ENCODE measurements at places on chromosomes 12 and 14. TPM values are rescaled to one million over a fixed set of nuclear protein-coding genes. Genes with fewer than 3 reads are reported as not detected.

GRCh38 chr12:44858226-44858855 is 17.8 kb downstream of the NELL2 start:
- DNase-seq = no peak

DNA sequence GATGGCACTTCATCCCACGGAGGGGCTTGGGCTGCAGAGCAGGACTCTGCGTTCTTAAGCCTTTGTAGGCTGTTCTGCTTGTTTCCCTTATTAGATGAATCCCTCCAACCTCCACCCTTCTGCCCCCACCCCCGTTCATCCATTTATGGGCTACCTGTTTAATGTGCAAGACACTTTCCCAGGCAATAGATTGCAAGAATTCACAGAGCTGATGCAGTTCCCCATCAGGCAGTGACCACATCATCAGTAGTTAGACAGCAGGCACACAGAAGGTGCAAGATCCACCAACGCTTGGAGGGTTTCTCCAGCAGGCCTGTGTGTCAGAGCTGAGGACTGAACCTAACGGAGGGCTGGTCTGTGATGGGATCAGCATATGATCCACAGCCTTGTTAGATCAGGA is 1.2 kb upstream of the C1R start:
- no peak for DNase-seq

- DNase-seq = no peak
Observed at GRCh38 chr12:87233671-87234070, 795.5 kb downstream of the C12orf50 start.

DNA sequence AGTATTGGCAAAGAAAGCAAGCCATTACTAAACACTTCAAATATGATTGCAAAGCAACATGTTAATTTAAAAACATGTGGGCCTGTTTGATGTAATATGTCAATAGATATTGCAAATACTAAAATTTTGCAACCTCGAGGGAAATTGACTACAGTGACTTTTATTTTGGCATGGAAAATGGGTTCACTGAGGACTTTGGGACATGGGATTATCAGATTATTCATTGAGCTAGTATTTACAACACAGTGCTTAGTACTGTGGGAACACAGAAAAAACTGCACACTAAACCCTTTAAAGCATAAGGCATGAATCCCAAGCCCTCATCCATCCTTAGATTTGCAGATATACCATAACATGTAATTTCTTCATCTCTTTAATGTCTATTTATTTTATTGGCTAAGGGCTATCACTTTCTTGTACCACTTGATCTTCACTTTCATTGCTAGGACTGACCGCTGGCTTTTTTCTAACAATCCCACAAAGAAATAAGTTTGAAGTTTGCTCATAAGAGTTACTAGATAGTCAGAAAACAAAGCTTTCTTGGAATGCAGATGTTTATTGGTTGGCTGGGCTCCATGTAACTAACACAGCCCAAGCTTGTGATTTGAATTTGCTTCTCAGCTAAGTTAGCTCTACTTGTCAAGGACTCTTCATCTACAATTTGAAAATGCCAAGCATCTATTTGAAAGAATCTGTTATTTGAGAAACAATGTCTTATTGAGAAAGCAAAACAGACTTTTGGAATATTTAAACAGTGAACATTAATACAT is 48.7 kb downstream of the PPFIBP1 start:
- no peak for DNase-seq

DNA sequence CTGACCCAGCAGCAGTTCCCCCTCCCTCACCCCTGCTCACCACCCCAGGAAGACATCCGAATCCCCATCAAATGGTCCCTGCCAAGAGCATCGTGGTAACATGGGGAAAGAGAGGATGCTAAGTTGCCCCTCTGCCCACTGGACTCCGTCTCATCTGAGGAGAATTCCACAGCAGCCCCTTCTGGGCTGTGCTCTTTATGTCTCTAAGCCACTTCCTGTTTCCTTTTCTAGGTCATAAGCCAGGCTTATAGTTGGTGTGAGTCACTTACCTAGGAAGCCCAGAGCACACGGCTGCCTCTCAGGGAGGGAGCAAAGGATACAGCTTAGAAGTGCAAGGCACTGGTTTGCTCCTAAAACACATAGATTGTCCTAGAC is 76.0 kb downstream of the VCPKMT start:
- DNase-seq = no peak

GRCh38 chr12:11623382-11623781 is 26.1 kb upstream of the ETV6 start:
- no peak for DNase-seq

DNA sequence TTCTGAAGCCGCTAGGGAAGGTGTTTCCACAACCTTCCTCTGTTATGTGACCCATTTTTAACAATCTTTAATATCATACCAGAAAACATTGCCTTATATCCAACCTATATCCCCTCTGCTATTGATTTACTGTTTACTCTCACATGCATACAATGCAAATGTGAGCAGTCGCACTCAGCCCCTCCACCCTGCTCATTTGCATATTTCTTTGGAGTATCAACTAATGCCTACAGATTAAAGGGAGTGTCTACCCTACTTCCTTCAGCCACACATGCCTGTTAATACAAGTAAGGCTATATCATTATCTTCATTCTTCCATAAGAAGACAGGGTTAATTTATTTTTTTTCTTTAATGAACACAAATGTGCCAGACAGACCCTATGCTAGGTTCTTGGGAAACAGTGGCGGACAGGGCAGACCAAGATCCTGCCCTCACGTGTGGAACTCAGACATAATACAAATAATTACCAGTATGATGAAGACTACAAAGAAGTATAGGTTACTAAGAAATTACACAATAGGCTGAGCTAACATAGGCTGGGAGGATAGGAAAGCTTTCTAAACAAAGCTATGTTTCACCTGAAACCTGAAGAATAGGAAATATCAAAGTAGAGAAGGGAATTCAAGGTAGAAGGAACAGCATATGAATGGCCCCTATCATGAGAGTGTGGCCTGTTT is 107.3 kb upstream of the MDM1 start:
- DNase-seq = no peak

DNA sequence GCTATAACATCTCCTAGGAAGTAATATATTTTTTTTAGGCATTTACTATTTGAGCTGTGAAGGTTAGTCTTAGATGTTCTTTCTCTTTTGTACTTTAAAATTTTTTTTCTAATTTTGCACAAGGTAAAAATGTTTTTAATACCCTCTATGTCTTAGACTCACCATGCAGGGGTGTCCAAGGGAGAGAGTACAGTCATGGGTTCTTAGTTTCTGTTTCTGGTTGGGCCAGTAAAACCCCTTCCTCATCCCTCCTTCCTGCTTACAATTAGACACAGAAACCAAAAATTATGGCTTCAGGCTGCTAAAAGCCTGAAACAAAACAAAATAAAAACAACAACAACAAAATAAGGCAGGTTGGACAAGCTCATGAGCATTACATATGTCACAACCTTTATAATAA is 193.0 kb downstream of the SYT1 start:
- no peak for DNase-seq

- DNase-seq = no peak
Observed at GRCh38 chr12:62738105-62738504, 196.8 kb downstream of the PPM1H start.

DNA sequence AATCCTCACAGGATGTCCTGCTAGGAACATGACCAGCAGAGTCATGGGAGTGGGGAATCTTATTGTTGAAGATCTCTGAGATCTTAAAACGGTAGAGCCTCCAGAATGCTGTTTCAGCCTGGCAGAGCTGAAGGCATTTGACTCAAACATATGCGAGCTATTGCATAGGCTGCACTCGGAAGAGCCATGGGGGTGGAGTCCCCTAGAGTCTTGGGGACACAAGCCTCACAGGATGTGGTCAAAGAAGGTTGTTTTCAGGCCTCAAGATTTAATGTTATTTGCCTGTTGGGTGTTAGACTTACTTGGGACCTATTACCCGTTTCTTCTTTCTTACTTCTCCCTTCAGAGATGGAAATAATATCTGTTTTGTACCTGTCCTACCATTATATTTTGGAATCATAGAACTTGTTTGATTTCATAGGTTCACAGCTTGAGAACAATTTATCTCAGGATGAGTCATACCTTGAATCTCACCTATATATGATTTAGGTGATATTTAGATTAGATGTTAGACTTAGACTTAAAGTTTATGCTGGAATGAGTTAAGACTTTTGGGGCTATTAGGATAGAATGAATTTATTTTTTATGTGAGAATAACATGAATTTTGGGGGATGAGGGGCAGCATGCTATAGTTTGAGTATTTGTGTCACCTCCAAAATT is 172.2 kb upstream of the ATP2B1 start:
- DNase-seq = no peak

DNA sequence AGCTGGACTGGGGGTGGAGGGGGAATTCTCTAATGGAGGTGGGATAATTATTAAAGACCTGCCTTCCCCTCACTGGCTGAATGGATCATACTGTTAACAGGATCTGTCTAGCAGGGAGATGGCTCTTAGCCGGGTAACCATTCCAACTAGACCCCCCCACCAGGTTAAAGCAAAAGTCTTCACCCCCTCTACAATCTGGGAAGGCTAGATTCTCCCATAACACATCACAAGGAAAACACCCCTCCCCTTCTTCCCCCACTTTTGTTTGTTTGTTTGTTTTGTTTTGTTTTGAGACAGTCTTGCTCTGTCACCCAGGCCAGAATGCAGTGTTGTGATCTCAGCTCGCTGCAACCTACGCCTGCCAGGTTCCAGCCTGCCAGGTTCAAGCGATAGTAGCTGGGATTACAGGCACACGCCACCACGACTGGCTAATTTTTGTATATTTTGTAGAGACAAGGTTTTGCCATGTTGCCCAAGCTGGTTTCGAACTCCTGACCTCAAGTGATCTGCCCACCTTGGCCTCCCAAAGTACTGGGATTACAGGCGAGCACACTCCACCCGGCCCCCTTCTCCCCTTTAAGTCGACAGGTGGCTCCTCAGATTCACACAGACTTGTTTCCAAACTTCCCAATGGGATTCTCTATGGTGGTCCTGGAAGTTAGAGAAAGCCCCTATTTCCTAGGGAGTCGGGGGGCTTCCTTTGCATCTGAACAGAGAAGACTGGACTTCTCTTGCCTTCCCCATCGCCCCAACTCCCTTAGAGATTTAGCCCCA is 3.5 kb upstream of the BAZ2A start:
- no peak for DNase-seq

GRCh38 chr12:4482936-4483335 is 37.3 kb upstream of the FGF6 start:
- no peak for DNase-seq

- no peak for DNase-seq
Observed at GRCh38 chr12:28209782-28210181, 19.5 kb downstream of the CCDC91 start.

- no peak for DNase-seq
Observed at GRCh38 chr14:58870961-58871360, 233.2 kb downstream of the DACT1 start.

DNA sequence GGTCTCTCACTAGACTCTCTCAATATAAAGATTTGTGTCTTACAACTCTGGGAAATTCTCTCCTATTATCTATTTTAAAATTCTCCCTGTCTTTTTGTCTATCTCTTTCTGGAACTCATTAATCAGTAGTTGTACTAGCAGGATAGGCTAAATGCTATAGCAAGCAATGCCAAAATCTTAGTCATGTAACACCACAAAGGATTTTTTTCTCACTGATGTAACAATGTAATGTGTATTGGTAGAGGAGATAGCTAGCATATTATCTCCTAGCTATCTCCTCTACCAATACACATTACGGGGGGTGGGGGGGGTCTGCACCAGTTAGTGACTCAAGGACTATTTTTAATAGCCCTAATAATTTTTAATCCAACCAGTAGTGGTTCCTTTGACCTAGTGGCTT is 225.4 kb downstream of the KLHL28 start:
- DNase-seq = no peak

GRCh38 chr12:27015730-27016076 is 1.5 kb upstream of the TM7SF3 start:
- DNase-seq = no peak

- DNase-seq = no peak
Observed at GRCh38 chr12:110813285-110813684, 33.5 kb upstream of the CCDC63 start.

- DNase-seq = peak; percentile 15
Observed at GRCh38 chr12:4701395-4702190, 18.6 kb upstream of the GALNT8 start.

- DNase-seq = peak; percentile 49
Observed at GRCh38 chr12:12072064-12072760, 1.5 kb downstream of the BCL2L14 start.

DNA sequence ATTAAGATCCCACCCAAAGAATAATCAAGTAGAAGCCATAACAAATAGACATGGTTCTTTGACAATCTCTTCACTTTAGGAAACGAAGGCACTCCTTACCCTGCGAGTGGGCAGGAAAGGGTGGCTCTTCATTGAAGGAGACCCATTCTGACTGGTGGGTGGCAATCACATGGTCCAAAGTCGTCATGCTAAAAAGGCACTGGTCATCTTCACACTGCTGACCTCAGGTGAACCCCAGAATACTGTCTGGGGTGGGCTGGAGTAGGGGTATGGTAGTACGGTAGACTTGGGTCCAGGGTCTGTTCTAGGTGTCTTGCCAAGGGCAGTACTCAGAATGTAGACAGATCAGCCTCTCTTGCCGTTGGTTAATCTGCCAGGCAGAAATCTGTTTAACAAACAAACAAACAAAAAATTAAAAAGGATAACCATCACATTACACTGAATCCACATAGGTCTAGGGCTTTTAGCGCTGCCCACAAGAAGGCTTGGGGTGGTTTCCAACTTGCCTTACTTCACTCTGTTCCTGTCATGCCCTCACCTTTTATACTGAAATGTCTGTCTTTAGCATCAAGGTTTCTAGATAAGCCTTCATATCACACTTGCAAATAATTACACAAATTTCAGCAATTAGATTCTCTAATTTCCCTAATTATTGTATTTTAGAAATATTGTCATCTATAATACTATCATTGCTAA is 1.8 kb downstream of the STON2 start:
- no peak for DNase-seq

DNA sequence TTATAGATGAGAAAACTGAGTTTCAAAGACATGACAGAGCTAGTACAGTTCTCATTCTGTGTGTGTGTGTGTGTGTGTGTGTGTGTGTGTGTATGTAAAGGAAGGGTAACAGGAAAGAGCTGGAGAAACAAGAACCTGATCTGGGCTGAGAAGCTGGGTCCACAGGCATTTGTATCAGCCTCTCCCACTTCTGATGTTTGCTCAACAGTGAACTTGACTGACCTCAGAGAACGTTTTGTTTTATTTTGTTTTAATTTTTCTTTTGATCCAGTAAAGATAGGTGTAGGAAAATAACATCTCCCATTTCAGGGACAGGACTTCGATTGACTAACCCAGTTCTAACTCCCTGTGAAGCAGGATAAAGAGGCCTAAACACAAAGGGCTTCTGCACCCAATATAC is 85.4 kb downstream of the STXBP6 start:
- DNase-seq = no peak

The E2F7 gene
- total RNA-seq = 0.55 TPM

The LTB4R gene
- total RNA-seq = 6.5 TPM

The MLEC gene
- total RNA-seq = 335 TPM

The RASSF8 gene
- total RNA-seq = 40.7 TPM

The SP1 gene
- total RNA-seq = 104 TPM

The TAS2R14 gene
- 1.4 TPM for total RNA-seq

The SERPINA10 gene
- 0.32 TPM for total RNA-seq

The KERA gene
- total RNA-seq = not detected

The SYNDIG1L gene
- 0.26 TPM for total RNA-seq

The FOXG1 gene
- not detected for total RNA-seq

The LRRC43 gene
- 3.5 TPM for total RNA-seq

The MARK3 gene
- total RNA-seq = 72.3 TPM

The SOAT2 gene
- 0.75 TPM for total RNA-seq

The BRAP gene
- 18.4 TPM for total RNA-seq

The PZP gene
- total RNA-seq = 0.12 TPM

The UNC79 gene
- 0.37 TPM for total RNA-seq

The SLC6A15 gene
- total RNA-seq = 0.12 TPM

The GPR137C gene
- 0.86 TPM for total RNA-seq

All from mucosa of gallbladder (tissue), 1 donor.